ENCODE measurements at places on chromosomes 16 and 17.

GRCh38 chr17:81902023-81902652, at the start of gene NPB:
Gene NPB (plus strand): TSS chr17:81902238. CDS start chr17:81902278, 40 bp downstream.
- no peak for DNase-seq

GRCh38 chr17:48084932-48085331, 16.3 kb downstream of the CBX1 start:
- DNase-seq: no peak

DNA sequence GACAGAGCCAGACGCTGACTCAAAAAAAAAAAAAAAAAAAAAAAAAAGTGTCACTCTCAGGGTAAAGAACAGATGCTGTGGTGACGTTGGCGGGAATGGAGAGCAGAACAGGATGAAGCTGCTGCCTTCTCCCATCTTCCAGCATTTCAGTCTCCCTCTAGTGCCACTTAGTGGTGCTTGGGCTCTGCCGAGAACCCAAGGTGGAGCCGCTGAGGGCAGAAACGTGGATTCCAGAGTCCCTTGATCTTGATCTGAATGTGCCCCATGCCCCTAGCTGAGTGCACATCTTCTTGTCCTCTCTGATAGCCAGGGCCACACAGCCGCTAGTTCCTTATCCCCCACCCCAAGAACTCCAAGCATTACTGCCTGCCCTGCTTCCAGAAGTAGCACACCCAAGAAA, 43.2 kb upstream of the FA2H start:
- DNase-seq: no peak

GRCh38 chr16:89575247-89576152, at the start of gene CPNE7:
Gene CPNE7 (plus strand): TSS chr16:89575758. CDS start chr16:89575898, 140 bp downstream.
- no peak for DNase-seq

- DNase-seq: no peak
Observed at GRCh38 chr17:77501101-77501566, 360.4 kb downstream of the SEC14L1 start.

GRCh38 chr16:10558746-10559641, 21.4 kb downstream of the EMP2 start:
- no peak for DNase-seq

DNA sequence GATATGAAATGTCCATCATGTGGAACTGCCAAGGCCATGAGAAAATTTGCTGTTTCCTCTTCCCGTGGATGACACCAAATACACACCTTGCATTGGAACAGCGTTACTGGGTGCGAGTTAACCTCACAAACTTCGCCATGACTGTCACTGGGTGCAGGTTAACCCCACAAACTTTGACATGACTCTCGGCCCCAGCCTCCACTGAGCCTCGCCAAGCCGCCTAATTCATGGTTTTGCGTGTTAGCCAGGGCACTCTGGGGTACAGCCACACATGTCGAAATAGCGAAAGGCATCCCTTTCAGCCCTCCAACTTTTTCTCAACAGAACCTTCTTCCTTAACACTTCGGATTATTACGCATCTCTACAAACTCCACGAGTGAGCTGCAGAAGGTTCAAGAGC, 10.6 kb upstream of the KCTD5 start:
- no peak for DNase-seq

DNA sequence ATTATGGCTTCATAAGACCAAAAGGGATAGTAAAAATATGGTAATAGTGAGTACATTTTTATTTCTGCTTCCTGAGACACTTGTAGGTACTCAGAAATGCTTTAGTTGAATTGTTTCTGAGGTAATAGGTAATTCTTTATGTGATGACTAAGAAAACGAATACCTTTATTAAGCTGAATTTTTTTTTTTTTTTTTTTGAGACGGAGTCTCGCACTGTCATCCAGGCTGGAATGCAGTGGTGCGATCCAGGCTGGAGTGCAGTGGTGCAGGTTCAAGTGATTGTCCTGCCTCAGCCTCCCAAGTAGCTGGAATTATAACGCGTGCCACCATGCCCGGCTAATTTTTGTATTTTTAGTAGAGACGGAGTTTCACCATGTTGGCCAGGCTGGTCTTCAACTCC, 1.9 kb downstream of the RAD51C start:
- no peak for DNase-seq

- peak; percentile 44 for DNase-seq
Observed at GRCh38 chr17:18258356-18259038, at the start of gene FLII. Gene FLII (minus strand): TSS chr17:18258738. CDS start chr17:18258690, 48 bp downstream.

DNA sequence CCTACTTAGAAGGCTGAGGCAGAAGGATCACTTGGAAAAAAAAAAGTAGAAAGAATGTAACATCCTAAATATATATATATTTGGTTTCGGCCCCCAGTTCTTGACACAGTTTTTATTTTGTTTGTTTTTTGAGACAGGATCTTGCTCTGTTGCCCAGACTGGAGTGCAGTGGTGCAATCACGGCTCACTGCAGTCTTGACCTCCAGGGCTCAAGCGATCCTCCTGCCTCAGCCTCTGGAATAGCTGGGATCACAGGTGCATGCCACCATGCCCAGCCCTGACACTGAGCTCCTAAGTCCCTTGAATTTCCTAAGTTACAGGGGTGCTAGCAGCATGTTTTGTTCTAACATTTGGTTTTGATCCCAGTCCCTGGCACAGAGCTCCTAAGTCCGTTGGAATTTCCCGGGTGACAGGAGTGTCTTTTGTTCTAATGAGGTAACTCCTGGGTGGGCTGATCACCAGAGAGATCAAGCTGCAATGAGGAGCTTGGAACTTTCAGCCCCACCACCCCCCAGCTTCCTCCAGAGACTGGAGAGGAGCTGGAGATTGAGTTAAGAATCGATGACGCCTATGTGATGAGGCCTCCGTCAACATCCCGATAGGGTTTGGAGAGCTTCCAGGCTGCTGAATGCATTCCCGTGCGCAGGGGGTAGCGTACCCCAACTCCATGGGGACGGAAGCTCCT, 20.0 kb downstream of the MXRA7 start:
- DNase-seq: no peak

DNA sequence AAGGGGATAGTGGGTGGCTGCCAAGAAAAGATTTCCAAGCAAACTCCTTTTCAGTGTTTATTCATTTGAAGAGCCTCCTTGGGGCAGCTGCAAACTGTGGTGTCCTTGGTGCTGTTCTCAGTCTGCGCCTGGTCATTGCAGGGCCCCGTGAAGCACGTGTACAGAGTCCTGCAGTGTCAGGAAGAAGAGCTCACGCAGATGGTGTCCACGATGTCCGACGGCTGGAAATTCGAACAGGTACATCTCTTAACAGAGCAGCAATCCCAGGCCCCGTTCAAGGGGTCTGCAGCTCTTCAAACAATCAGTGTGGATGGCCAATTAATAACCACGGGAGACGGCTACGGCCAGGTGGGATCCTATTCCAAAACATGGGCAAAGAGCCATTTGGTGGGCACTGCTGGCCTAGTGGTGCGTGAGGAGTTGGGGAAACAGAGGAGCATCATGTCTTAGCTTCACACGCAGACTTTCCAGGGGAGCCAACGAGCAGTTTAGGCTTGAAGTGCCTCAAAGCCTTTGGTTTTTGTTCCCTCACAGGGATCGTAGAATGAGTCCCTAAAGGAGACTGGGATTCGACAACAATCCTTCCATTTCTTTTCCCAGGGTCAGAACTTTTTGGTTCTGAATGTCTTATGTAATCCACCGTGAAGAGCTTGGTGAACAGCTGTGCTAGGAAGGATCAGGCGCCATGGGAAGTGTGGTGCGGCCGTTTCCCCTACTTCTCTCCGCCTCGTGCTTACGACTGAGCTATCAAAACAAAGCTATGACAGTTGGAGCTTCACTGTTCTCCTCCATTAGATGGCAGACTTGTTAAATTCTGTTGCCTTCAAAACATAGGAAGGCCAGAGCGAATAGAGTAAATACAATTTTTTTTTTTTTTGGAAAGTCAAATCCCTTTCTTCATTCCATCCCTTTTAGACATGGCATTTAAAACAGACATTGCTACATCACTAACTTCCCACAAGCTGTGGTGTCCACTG, 12.6 kb downstream of the KCTD2 start:
- DNase-seq: no peak

GRCh38 chr17:47338026-47338425, 14.3 kb downstream of the EFCAB13 start:
- no peak for DNase-seq

DNA sequence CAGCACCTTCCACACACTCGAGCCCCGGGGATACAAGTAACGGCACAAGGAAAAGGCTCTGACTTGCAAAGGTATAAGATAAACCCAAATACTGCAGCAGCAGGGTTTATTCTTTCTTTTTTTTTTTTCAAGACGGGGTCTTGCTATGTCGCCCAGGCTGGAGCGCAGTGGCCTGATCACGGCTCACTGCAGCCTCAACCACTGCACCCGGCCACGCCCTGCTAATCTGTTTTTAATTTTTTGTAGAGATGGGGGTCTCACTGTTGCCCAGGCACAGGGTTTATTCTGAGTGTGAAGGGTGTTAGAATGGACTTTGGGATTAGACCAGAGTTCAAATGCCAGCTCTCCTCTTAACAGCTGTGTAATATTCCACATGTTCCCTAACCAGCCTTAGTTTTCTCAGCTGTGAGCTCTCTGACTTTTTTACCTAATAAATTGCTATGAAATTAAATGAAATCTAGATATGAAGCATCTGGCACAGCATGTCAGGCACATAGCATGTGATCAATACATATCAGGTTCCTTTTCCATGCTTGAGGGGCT, 62.3 kb upstream of the ADCY9 start:
- DNase-seq: no peak

GRCh38 chr16:4481526-4481925, 5.3 kb downstream of the HMOX2 start:
- no peak for DNase-seq

DNA sequence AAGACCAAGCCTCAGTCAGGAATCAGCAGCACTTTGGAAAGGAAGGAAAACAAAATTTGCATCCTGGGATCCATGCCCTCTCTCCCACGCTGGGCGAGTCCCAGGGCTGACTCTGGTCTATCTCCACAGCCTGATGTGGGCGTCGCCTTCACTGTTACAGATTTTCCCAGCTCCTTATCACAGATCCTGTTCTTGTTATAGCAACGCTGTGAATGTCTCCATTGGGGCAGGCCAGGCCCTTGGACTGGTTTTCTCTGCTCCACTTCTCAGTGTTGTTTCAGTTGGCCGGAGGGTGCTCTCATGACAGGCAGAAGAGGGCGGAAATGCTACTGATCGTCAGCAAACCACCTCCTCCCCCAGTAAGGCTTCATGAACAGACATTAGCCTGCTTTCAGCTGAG, 127.9 kb upstream of the CDH11 start:
- no peak for DNase-seq

DNA sequence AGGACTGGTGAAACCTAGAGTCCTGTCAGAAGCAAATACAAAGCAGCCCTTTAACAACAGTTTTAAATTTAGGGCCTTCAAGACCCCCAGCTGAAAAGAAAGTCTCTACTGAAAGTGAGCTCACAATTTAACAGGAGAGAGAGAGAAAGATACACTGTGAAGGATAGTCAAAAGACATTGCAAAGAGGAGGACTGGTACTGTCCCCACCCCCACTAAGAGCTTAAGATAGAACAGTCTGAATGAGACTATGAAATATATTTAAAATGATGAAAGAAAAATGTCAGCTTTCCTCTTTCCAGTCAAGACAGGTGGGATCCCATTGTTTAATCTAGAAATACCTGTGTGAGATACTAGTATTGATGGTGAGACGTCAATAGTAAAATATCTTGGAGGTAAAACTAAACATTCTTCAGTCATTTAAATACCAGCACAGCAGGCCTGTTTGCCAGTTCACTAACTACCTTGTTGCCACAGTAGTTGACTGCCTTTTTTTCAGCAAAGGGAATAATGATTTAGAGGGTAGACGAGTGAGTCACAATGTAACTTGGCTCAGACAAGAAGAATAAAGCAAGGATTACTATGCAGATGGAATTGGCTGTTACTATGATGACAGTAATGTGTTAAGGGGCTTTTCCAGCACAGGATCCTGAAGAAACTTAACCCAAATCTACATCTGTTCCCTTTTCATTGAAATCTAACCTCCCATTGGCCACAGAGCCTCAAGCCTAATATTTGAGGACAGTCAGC, 47.2 kb upstream of the RASL10B start:
- DNase-seq: no peak

GRCh38 chr16:67296420-67296819, 17.1 kb downstream of the PLEKHG4 start:
- DNase-seq: no peak

GRCh38 chr16:67872631-67873434, at the start of gene EDC4:
Gene EDC4 (plus strand): TSS chr16:67873052. CDS start chr16:67873262, 210 bp downstream.
- DNase-seq: peak; percentile 81

DNA sequence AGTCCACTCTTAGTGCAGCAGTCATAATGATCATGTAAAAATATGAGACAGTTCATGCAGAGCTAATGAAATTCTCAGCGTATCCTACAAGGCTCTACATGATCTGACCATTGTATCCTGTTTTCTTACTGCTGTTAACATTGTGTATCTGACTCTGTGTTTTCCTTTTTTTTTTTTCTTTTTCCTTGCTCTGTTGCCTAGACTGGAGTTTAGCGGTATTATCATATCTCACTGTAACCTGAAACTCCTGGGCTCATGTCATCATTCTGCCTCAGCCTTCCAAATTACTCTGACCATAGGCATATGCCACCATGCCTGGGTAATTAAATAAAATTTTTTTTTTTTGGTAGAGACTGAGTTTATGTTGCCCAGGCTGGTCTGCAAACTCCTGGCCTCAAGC, 12.1 kb downstream of the DUS2 start:
- no peak for DNase-seq

GRCh38 chr17:67067571-67068482, 23.5 kb downstream of the CACNG1 start:
- DNase-seq: no peak

DNA sequence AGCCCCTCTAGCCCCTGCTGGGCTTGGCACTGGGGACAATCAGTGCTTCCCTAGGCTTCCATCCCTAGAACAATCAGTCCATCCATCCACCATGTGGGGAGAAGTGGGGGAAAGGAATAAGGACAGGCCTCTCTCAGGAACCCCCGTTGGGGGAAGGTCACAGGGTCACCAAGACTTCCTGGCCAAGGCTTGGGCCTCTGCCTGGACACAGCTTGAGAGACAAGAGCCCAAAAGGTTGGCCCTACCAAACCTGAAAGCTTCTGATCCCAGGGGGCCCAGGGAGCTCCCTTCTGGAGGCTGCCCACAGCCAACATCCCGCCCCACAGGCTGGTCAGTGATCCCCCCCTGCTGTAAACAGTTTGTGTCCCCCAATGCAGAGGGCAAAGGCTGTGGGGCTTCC, 16.2 kb upstream of the MTMR4 start:
- no peak for DNase-seq

DNA sequence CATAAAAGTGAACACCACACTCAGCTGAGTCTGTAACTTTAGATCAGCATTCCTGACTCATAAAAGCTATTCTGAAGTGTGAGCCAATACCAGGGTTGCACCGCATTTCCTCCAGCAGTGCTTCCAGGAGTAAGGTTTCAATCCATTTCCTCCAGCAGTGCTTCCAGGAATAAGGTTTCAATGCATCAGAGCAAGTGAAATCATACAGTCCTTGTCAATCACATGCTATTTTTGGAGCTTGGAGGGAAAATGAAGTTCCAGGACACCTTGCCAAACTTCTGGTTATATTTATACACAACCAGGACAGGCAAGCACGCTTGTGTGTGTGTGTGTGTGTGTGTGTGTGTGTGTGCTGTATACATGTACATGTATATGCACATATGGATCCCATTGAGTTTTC, 327.6 kb downstream of the GRIN2A start:
- DNase-seq: no peak

GRCh38 chr17:48219617-48220016, 112.1 kb downstream of the SNX11 start:
- DNase-seq: no peak

Data from central memory CD4-positive, alpha-beta T cell (primary cell).